ENCODE measurements at places on chromosomes 5 and 9.
A peak's percentile ranks its signal among the peaks of the same experiment; 100 is the strongest.

DNA sequence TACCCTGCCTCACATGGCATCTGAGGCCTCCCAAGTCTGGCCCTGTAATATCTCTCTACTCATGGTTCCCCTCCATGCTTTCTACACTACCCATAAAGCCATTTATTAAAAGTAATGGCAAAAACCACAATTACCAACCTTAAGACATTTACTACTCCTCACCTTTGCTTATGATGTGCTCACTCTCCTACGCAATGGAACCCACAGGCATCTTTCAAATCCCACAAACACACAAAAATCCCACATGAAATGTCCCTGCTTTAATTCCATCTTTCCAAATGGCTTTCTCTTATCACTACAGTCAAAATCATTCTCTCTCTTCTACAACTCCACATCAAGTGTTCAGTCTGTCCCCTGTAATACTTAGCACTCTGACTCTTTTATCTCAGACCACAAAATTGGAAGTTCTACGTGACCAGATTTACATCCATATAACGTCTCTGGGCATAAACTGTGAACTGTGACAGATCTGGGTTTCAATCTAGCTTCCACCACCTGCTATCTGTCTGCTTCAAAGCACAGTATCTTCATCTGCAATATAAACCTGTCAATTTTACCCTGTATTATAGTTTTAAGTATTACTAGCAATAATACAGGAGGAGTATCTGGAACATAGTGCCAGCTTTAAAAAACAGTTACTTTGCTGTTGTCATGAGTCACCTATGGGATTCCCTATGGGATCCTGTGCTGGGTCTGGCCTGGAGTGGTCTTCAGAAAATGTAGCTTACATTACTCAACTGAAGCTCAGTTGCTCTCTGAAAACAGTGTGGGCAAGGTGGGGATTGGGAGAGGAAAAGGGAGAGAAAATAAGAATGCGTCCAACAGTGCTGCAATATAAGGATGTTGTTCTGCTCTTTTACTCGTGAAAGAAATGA, 137.1 kb upstream of the TRIM32 start:
- no peak for DNase-seq

DNA sequence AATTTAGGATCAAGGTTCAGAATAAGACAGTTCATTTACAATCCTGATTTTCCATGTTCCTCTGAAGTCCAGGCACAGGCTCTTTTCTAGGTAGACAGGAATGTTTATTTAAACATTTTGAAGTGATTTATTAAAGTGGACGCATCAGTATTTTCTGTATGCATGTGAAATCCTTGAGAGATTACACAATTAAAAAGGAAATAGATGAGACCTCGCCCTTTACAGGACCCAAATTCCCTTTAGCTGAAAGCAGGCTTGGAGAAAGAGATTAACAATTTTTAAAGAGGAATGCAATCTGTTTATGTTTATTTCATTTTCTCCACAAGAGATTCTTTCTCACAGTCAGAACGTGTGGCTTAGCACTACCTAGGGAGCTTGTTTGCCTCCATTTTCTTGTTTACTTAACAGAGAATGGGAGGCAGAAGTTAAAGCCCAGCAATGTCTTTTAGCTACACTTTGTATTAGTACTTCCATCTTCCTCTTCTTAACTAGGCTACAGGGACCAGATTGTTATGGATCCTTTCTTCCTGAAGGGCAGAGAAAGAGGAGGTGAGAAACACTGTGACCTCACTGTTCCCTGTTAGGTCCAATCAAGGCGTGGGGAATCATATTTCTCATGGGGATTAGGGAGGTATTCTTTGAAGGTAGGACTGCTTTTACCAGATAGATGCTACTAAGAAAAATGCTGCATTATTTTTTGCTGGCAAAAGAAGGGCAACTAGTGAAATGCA, 416.0 kb downstream of the SH3GL2 start:
- DNase-seq: no peak

GRCh38 chr9:127159325-127159801, 36.9 kb upstream of the ANGPTL2 start:
- DNase-seq: peak; percentile 93

DNA sequence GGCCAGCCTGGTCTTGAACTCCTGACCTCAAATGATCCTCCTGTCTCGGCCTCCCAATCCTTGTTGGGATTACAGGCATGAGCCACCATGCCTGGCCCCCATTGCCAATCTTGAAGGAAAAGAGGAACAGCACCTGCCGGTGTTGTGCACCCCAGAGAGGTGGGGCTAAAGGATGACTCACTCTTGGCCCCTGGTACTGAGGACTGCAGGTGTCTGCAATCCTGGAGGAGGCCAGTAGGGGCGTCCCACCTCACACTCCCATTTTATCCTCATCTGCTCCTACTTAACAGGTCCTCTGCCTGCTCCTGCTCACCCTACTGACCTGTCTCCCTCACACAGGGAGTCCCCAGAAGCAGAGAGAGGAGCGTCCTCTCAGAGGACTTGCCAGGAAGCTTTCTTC, 390.4 kb downstream of the ARHGEF28 start:
- DNase-seq: no peak

DNA sequence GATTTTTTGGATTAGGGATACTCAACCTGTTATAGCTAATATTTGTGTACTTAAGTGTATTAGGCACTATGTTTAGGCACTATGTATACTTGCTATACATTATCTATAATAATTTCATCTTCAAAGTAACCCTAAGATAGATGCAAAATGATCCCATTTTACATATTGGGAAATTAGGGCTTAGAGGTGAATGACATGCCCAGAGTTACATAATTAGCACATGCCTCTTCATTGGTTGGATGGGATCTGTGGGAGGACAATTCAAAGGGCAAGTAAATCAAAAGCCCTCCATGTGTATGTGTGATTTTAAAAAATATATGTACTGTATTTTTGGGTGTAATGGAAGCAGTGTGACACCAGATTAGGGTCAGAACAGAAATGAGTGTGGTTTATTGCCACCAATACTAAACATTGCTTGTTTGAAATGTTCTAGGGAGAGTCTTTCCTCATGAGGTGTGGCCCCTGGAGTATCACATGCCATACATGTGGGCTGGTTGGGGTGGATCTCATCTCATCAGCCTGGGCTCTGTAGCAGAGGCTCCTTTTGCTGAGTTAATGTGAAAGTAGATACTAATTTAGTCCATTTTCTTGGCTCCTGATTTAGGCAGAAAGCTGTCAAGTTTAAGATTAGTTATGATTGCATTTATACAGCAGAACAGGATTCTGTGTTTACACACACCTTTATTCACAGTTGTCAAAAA, 5.5 kb downstream of the C9orf85 start:
- no peak for DNase-seq

GRCh38 chr9:37928552-37929430, 24.9 kb upstream of the SLC25A51 start:
- no peak for DNase-seq

DNA sequence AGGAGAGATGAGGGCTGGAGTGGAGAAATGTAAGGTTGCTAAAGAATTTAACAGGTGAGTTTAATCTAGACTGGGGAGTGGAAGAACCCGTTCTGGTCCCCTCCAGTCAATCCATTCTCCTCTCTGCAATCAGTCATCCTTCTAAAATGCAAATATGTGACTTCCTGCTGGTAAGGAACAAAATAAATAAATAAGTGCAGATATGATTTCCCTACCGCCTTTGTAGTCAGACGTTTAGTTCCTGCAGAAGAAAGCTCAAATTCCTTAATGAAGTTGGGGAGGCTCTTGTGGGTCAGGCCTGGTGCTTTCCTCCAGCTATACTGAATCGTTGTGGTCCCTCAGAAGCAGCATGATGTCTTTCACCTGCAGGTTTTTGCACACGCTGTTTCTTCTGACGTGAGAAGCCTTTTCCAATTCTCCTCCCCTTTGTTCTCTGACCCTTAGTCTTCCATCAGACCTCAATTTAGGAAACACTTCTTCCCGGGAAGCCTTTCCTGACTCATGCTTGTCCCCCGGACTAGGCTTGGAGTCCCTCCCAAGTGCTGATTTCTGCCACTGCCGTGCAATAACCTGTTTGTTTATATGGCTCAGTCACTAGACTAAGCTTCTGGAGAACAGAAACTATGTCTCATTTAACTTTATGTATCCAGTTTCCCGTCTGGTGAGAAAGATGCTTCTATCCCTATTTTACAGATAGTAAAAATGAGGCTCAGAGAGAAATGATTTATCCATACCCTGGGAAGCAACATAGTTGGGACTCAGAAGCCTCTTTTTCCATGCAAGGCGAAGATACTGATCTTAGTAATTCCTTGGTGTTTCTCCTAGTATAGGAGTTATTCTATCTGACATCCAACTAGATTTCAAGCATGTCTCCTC, 1.3 kb downstream of the ATP6V1G1 start:
- DNase-seq: no peak

GRCh38 chr9:30039712-30040111, 2344.7 kb upstream of the ACO1 start:
- DNase-seq: no peak

DNA sequence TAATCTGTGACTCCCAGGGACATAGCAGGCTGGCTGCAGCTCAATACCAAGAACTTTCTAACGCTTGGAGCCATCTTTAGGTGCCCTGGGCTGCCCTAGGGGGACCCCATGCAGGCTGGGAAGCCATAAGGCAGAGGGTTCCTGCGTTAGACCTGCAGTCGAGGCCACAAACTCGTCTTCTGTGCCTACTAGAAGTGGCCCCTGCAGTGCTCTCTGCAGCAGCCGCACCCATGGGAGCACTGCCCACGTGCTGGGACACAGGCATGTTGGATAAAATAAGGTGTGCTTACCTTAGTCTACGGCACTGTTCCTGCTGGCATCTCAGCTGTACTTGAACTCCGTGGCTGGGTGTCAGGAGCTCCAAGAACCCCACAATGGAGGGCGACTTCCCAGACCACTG, 9.4 kb downstream of the TOR1B start:
- DNase-seq: peak; percentile 28

- peak; percentile 24 for DNase-seq
Observed at GRCh38 chr5:91219803-91220371, 163.2 kb downstream of the ARRDC3 start.
